Activated CD8-positive, alpha-beta memory T cell treated with anti-CD3 and anti-CD28 coated beads, Interleukin-2, amount 10 ng/mL, durations not matched to agents 7 days and 5 days (primary cell): ENCODE measurements at places on chromosomes 3 and 15. TPM values are rescaled to one million over a fixed set of nuclear protein-coding genes. Genes with fewer than 3 reads are reported as not detected.

DNA sequence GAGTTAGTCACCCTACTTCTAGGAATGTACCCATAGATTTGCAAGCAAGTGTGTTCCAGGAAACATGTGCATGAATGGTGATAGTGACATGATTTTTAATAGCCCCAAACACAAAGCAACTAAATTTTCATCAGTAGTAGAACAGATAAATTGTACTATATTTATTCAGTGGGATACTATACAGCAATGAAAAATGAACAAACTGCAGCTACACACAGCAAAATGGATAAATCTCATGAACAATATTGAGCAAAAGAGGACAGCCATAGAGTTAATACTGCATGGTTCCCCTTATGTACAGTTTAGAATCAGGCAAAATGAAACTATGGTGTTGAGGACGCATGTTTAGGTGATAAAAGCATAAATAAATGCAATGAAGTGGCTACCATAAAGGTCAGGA lies 26.0 kb downstream of the MESP1 start:
- no peaks in the 10 kb centered on the region for H3K4me1 ChIP-seq
- H3K36me3 ChIP-seq = peaks cover 3% of the 10 kb centered on the region
- no peak for DNase-seq
- no peak overlapping the region for H3K27ac ChIP-seq

- H3K27ac ChIP-seq = no peak overlapping the region
- H3K4me1 ChIP-seq = peaks cover 20% of the 10 kb centered on the region
- no peaks in the 10 kb centered on the region for H3K36me3 ChIP-seq
- no peak for DNase-seq
- H3K4me3 ChIP-seq = no peak overlapping the region
These were observed 39.3 kb upstream of the PPP4R2 start for GRCh38 chr3:72957297-72957696.

DNA sequence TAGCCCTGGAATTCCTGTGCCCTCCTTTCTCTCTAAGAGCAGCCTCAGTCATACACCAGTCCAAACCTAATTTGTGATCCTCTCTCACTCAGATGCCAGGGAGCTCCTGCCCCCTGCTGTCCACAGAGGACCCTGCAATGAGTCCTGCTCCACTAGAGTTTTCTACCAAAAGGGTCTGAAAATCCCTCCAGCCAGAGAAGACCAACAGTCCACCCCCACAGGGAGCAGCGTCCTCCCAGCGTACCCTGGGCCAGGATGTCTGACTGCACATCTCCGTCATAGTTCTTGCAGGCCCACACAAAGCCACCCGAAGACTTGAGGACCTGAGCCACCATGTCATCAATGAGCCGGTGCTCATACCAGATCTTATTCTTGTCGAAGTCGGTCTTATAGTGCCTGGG lies 15.4 kb downstream of the IDH2 start:
- H3K27me3 ChIP-seq = no peaks in the 10 kb centered on the region
- no peak overlapping the region for H3K27ac ChIP-seq
- peak; percentile 69 for DNase-seq

DNA sequence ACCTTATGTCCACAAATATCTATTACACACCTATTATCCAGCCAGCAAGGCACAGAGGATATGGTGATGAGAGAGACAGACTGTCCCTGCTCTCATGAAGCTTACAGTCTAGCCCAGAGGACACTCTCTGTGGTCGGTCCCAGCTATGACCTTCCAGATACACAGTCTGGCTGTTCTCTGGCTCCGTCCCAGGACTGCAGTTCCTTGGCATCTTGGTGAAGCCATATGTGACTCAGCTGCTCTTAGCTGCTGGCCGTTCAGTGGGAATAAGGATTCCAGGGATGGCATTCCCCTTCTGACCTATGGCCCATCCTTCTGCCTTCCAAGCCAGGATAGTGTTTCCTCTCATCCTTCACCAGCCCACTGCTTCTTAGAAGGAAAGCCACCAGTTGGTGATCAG lies 30.8 kb downstream of the MEX3B start:
- DNase-seq = no peak
- no peak overlapping the region for H3K27ac ChIP-seq
- H3K4me1 ChIP-seq = no peaks in the 10 kb centered on the region
- peaks cover 9% of the 10 kb centered on the region for H3K27me3 ChIP-seq
- H3K36me3 ChIP-seq = no peaks in the 10 kb centered on the region

DNA sequence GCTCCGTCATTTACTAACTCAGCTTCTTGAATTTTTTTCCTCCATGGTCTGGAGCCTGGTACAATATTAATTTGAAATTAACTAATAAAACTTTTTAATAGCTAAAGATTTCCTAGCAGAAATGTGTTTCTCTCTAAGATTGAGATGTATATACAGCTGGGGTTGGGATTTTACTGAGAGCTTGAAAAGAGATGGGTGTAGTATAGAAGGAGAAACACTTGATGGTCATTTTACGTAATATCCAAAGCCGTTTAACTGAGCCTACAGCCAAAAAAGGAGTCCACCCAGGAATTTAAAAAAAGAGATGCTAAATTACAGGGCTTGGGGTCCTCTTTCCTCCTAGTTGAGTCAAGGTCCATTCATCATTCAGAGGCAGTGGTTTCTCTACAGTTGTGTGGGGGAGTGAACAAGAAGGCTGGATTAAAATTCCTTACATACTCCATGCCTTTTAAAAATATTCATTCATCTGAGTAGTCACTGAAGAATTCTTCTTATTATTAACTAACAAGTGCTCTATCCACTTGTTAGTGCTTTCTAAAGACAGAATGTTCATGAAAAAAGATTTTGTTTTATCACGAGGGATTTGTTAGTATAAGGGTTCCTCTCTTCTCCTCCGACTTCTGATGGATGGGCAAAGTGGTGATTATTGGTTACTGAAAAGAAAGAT lies 255.3 kb upstream of the IL12A start:
- H3K36me3 ChIP-seq = no peaks in the 10 kb centered on the region
- H3K4me1 ChIP-seq = no peaks in the 10 kb centered on the region
- DNase-seq = no peak

DNA sequence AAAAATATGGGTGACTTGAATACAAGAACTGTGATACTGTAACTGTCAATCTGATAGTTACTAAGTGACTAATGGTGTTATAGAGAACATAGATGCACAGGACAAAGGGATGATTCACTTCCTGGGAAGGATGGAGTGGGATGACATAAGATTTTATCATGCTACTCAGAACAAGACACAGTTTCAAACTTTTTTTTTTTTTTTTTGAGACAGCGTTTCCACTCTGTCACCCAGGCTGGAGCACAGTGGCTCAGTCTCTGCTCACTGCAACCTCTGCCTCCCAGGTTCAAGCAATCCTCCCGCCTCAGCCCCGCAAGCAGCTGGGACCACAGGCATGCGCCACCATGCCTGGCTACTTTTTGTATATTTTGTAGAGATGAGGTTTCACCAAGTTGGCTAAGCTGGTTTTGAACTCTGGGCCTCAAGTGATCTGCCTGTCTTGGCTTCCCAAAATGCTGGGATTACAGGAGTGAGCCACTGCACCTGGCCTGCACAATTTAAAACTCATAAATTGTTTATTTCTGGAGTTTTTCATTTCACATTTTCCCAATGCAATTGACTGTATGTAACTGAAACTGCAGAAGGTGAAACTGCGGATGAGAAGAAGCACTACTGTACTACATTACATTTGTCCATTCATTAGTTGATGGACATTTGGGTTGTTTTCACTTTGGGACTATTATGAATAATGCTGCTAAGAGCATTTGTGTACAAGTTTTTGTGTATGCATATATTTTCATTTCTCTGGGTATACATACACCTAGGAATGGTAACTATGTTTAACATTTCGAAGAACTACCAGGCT lies 40.6 kb downstream of the ADIPOQ start:
- no peak overlapping the region for H3K4me3 ChIP-seq
- peaks cover 2% of the 10 kb centered on the region for H3K36me3 ChIP-seq
- peaks cover 4% of the 10 kb centered on the region for H3K27me3 ChIP-seq
- DNase-seq = peak; percentile 60

- H3K36me3 ChIP-seq = peaks cover 12% of the 10 kb centered on the region
- no peak for DNase-seq
- peaks cover 2% of the 10 kb centered on the region for H3K27me3 ChIP-seq
- peak overlapping the region; percentile 100 for H3K27ac ChIP-seq
- H3K4me3 ChIP-seq = peak overlapping the region; percentile 94
- H3K4me1 ChIP-seq = peaks cover 41% of the 10 kb centered on the region
These were observed 830 bp upstream of the RNF13 start for GRCh38 chr3:149812165-149812605.

- H3K36me3 ChIP-seq = no peaks in the 10 kb centered on the region
- DNase-seq = no peak
- H3K4me1 ChIP-seq = no peaks in the 10 kb centered on the region
- no peak overlapping the region for H3K27ac ChIP-seq
- H3K27me3 ChIP-seq = no peaks in the 10 kb centered on the region
- no peak overlapping the region for H3K4me3 ChIP-seq
These were observed 139.8 kb downstream of the DUT start for GRCh38 chr15:48471073-48471472.

DNA sequence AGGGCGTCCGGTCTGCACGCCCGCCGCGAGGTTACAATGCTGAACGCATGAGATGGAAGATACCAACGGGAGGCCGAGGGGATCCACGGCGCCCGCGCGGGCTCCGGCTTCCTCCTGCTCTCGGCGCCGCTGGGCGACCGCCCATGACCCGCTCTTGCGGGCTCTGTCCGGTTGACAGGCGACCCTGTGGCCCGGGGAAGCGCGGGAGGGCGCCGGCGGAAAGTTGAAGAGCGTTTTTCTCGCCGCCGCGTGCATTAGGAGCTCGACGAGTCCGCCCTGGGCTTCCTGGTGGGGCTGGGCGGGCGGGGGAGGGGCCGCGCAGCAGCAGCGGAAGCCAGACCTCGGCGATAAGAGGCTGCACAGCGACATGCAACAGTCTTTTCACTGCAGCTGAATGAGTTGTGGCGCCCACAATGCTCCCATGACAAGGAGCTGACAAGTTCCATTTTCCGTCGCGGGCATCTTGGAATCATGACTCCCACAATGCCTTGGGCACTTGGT lies at the start of gene MBNL1:
Gene MBNL1, plus strand, starts transcription at position 375 of the 501 bp plus-strand sequence. CDS start 31,265 bp downstream, outside the sequence.
- H3K4me3 ChIP-seq = peak within 1 kb of the TSS; percentile 79
- peak within 1 kb of the TSS; percentile 96 for H3K27ac ChIP-seq
- DNase-seq = peak; percentile 95
- peaks cover 44% of the 10 kb centered on the region for H3K36me3 ChIP-seq
- H3K27me3 ChIP-seq = no peaks in the 10 kb centered on the region

GRCh38 chr3:190302212-190302867 lies 19.9 kb downstream of the CLDN1 start:
- no peak for DNase-seq
- H3K4me3 ChIP-seq = no peak overlapping the region
- H3K36me3 ChIP-seq = no peaks in the 10 kb centered on the region
- no peak overlapping the region for H3K27ac ChIP-seq

GRCh38 chr3:194984066-194984465 lies 286.9 kb downstream of the XXYLT1 start:
- H3K27me3 ChIP-seq = peaks cover 39% of the 10 kb centered on the region
- peak; percentile 18 for DNase-seq
- H3K36me3 ChIP-seq = no peaks in the 10 kb centered on the region
- H3K4me3 ChIP-seq = no peak overlapping the region
- H3K27ac ChIP-seq = no peak overlapping the region

DNA sequence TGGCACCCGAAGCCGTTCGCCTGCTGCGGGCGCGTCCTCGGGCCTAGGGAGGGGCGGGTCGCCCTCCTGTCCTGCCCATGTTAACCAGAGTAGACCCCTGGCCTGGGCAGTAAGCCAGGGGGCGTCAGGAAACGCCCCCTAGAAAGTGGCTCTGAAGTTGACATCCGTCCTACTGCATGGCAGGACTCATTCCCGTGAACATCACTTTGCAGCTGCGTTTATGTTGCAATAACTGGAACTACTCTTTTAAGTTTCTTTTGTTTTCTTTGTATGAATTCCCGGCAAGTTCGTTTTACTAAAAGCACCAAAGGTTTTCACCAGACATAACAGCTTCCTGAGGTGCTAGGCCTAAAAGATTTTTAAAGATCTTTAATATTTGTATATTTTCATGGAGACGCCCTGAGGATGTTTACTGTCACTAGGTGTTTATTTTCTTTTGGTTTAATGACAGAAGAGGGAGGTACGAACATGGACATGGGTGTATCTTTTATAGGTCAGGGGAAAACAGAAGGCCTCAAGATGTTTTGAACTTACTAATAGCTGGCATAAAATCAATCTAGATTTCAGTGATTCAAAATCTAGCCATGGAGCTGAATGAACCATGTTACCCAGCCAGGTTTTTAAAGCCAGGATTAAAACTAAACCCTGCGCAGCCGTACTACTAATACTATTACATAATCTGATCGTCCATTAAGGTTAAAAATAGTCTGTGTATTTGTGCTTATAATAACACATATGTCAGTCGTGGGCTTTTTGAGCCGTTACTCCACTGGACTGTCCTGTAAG lies 1.0 kb downstream of the C15orf61 start:
- no peaks in the 10 kb centered on the region for H3K27me3 ChIP-seq
- peak overlapping the region; percentile 94 for H3K4me3 ChIP-seq
- H3K27ac ChIP-seq = peak overlapping the region; percentile 91
- DNase-seq = no peak
- peaks cover 3% of the 10 kb centered on the region for H3K36me3 ChIP-seq

DNA sequence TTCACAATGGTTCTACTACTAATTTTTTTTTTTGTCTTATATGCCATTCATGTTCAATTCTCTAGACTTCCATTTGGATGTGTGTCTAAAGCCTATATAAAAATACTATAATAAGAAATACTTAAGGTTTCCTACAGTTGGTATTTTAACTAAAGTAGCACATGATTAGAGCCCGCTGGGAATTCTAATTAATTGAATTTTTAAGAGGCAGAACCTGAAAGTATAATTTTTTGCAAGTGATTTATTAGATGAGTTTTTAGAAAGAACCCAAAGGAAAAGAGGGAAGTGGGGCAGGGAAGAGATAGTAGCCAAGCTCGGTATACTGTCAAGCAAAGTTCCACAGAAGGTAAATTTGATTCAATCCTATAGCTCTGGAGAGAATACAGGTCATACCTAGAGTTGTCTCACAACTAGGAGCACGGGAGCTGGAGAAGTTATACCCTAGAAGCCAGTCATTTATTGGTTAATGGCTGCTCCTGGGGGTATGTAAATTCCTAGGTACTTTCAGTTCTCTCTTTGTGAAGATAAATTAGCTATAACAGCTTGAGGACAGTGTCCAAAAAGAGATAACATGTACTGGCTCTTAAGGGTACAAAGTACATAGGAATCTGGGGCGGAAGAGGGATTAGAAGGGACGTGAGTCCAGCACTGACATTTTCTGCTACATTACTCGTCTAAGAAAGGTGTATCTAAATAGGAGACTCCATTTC lies 225.6 kb downstream of the CNTN6 start:
- DNase-seq = no peak
- no peak overlapping the region for H3K4me3 ChIP-seq
- H3K4me1 ChIP-seq = no peaks in the 10 kb centered on the region
- H3K36me3 ChIP-seq = no peaks in the 10 kb centered on the region
- H3K27me3 ChIP-seq = no peaks in the 10 kb centered on the region
- no peak overlapping the region for H3K27ac ChIP-seq

- H3K36me3 ChIP-seq = no peaks in the 10 kb centered on the region
- no peak for DNase-seq
- H3K4me3 ChIP-seq = no peak overlapping the region
- no peaks in the 10 kb centered on the region for H3K27me3 ChIP-seq
- H3K4me1 ChIP-seq = peaks cover 2% of the 10 kb centered on the region
These were observed 36.8 kb upstream of the PEX5L start for GRCh38 chr3:180073561-180073960.

REC114 gene
- total RNA-seq = not detected

THRB gene
- not detected for total RNA-seq

EPB42 gene
- total RNA-seq = not detected

INSYN1 gene
- total RNA-seq = not detected

SLCO2A1 gene
- not detected for total RNA-seq

NCEH1 gene
- total RNA-seq = 8.8 TPM

BNC1 gene
- total RNA-seq = not detected

LOXL1 gene
- 8.6 TPM for total RNA-seq

POPDC2 gene
- total RNA-seq = 2.3 TPM

UPK1B gene
- total RNA-seq = not detected

BLOC1S6 gene
- total RNA-seq = 33.6 TPM
